ENCODE measurements at places on chromosomes 16 and 17.

- DNase-seq: no peak
These were observed 29.5 kb downstream of the ARHGAP23 start for GRCh38 chr17:38457577-38458371.

- DNase-seq: no peak
These were observed 14.8 kb upstream of the AURKB start for GRCh38 chr17:8224891-8225812.

GRCh38 chr16:77913738-77914253 lies 108.6 kb upstream of the CLEC3A start:
- no peak for DNase-seq

DNA sequence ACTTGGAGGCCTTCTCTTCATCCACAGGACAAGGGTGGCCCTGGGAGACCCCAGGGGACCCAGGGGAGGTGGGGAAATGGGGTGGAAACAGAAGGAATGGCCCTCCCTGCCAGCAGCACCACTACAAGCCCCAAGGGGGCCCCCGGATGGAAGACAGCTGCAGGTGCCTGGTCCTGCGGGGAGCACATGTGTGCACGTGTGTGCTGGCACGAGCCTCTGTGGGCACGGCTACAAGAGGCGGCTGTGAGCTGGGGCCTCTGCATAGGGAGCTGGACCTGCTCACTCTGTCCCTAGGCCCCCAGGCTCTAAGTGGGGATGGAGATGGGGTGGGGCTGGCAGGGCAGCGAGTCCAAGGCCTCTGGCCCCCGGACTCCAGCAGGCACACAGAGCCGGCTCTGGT lies 13.2 kb upstream of the AATK start:
- DNase-seq: no peak

GRCh38 chr17:5019475-5019956 lies 15.7 kb downstream of the SLC52A1 start:
- peak; percentile 39 for DNase-seq

- DNase-seq: peak; percentile 56
These were observed 763 bp upstream of the ACTG1 start for GRCh38 chr17:81513372-81513752.

DNA sequence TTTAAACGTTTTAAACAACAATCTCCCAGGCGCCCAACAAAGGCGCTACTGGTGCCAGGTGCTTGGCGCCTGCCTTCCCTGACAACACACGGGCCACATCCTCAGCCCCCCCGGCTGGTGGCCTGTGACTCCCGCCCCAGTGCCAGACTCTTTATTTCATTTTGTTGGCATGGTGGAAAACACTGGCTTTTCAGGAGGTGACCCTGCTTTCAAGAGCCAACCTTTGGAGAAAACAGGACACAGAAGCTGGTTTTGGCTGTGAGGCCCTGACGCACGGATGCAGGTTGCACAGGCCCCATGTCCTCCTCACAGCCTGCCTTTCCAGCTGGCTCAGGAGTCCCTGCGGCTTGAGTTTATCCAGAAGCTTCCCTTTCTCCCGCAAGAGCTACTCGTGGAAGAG lies 100.0 kb downstream of the METRNL start:
- no peak for DNase-seq

- no peak for DNase-seq
These were observed 32.8 kb downstream of the TBC1D16 start for GRCh38 chr17:80002690-80003490.

- DNase-seq: peak; percentile 49
These were observed 690 bp downstream of the PITPNC1 start for GRCh38 chr17:67377488-67378453.

- DNase-seq: no peak
These were observed 239.2 kb downstream of the PRKCA start for GRCh38 chr17:66541461-66542128.

- no peak for DNase-seq
These were observed 208.8 kb downstream of the CCDC182 start for GRCh38 chr17:57536289-57536688.

- DNase-seq: no peak
These were observed 57.2 kb upstream of the ENPP7 start for GRCh38 chr17:79673517-79673916.

DNA sequence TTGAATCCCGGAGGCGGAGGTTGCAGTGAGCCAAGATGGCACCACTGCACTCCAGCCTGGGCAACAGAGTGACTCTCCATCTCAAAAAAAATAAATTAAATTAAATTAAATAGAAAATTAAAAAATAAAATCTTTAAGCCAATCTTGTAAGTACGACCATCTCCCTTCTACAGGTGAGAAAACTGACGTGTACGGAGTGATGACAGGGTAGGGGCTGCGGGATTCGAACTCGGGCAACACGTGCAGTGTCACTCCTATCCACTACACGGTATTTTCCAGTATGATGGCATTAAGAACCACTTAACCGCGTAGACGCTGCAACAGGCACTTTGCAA lies 762 bp downstream of the WDR59 start:
- DNase-seq: peak; percentile 26

DNA sequence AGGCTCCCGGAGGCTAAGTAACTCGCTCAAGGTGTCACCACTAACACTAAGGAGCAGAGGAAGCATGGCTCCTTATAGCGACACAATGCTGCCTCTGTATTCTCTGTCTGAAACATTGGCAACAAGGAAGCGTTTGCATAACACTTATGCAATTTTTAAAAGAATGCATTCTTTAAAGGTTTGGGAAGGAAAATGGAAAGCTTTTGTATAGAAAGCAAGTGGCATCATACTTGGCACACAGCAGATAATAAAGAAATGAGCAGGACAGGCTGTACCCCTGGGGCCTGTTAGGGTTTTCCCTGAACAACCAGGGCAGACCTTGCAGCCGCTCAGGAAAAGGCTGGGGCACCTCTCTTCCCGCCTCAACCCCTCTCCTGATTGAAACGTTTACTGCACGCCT lies 36.9 kb downstream of the PPL start:
- no peak for DNase-seq

GRCh38 chr17:1154704-1155103 lies 25.1 kb downstream of the ABR start:
- DNase-seq: no peak

DNA sequence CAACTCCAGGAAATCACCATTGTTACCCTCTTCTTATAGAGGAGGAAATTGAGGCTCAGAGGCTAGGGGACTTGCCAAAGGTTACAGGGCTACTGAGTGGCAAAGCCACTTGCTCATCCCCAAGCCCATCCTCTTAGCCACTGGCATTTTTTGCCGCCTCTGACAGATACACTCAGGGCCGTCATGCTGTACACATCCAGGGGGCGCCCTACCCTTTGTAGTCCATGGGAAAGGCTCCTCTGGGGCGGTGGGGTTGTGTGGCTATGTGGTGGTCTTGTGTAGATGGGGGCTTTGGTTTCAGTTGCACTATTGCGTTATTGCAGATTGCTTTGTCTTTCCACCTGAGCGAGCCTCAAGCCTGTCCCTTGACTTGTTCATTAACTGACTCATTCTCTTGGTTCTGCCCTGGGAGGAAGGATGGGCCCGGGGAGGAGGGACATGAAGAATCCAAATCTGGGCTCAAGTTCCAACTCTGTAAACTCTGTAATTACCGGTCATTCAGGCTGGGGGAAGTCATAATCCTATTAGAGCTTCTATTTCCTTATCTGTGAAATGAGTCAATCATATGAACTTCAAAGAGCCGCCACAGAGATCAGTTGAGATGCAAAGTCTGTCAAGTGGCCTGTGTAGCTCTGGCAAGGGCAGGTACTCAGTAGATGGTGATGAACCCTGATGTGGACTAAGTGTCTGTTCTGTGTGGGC lies 2.8 kb downstream of the NOS2 start:
- no peak for DNase-seq

GRCh38 chr16:89334050-89334449 lies 116.5 kb downstream of the ZNF778 start:
- no peak for DNase-seq

- DNase-seq: no peak
These were observed 154.3 kb upstream of the ZFHX3 start for GRCh38 chr16:73202161-73202729.

GRCh38 chr17:50584749-50585148 lies 24.2 kb downstream of the CACNA1G start:
- DNase-seq: no peak

- no peak for DNase-seq
These were observed 216.9 kb downstream of the HAPSTR1 start for GRCh38 chr16:9308356-9308801.

- no peak for DNase-seq
These were observed 10.6 kb downstream of the TRPV2 start for GRCh38 chr17:16425698-16426659.

Measured in CD4-positive, alpha-beta T cell treated with Interleukin-2 at 100 ng/mL for 4 hours (primary cell).